Ovary (tissue), 10 donors: ENCODE measurements at places on chromosomes 13 and 19. TPM values are rescaled to one million over a fixed set of nuclear protein-coding genes. Genes with fewer than 3 reads are reported as not detected.

- DNase-seq = no peak
Observed at GRCh38 chr19:3923096-3923758, 9.6 kb upstream of the NMRK2 start.

DNA sequence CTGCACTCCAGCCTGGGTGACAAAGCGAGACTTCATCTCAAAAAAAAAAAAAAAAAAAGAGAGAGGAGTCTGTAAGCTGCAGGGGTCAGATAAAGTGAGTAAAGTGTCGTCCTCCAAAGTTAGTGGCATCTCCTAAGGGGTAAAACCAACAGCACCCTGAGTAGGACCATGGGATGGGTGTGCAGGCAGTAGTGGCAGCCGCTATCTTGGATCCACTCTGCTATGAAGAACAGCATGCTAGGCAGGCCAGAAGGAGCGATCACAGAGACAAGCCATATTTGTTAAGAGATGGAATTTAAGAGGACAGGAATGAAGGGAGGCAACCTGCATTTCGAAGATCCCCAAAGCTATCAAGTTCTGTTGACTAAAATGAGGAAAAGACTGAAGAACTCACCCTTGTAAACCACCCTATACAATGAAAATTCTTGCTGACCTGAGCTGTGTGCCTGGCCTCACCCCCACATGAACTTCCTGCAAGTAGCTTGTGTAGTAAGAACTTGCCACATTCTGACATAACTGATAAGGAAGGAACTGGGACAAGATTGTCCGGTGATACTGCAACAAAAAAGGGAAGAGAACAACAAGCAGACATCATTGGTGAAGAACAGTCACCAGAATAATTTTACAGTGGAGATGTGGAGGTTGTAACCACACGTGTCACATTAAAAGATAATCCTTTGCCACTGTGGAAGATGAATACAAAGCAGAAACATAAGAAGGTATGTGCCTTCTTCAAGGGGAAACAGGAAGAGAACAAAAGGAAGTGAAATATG, 16.2 kb downstream of the DPY19L3 start:
- DNase-seq = no peak

GRCh38 chr13:39379667-39380655, 223.0 kb downstream of the LHFPL6 start:
- DNase-seq = no peak

- no peak for DNase-seq
Observed at GRCh38 chr19:33286899-33287298, 15.4 kb downstream of the CEBPA start.

The ADAT3 gene
- total RNA-seq = 4.1 TPM

The VRK3 gene
- 26.3 TPM for total RNA-seq

The BSG gene
- total RNA-seq = 300 TPM
